Epithelial cell of prostate (primary cell): ENCODE measurements at places on chromosomes 2 and 18.

- no peak for DNase-seq
Observed at GRCh38 chr2:203574824-203575223, 39.7 kb upstream of the RAPH1 start.

- no peak for DNase-seq
Observed at GRCh38 chr2:200054681-200055468, 99.5 kb downstream of the MAIP1 start.

DNA sequence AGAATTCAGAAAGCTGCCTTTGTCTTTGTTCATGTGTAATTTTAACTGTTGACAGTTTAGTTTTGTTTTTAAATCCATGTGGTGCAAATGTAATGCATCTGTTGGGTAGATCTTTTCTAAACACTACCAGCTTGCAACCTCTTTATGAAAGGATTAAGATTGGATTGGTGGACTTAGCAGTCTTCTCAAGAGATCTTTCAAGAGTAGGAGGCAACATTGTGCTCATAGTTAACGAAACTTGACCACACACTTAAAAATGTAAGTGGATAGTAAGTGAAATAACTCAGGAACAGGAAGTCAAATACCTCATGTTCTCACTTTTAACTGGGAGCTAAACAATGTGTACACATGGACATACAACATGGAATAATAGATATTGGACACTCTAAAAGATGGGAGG is 579.0 kb downstream of the RIT2 start:
- DNase-seq = no peak

DNA sequence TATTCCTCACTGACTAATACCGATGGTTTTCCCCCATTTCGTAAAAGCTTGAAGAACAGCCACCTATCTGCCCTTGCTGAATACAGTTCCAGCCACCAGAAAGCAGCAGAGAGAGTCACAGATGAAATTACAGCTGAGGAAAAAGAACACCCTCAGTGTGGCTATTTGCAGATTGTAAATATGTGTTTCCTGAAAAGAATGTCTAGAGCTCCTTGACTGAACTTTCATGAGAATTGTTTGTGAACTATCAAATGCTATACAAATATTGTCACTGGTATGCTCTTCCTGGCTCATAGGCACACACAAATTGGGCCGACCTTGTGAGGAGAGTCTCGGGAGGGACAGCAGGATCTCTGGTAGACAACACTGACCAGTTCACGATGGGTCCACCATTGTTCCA is 58.1 kb upstream of the TTC39C start:
- DNase-seq = no peak

DNA sequence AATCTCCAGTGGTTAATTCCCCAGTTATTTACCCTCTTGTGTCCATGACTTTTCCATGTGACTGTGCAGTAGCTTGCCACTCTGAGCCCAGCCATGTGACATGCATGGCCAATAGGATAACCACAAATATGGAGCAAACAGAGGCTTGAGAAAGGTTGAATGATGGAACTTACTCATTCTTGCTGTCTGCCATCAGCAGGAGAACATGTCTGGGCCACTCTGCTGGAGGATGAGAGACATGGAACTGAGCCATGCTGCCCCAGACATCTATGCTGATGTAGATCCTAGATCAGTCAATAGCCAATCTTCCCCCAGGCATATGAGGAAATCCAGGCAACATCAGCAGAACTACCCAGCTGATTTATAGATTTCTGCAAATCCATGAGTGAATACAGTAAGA is 992.3 kb upstream of the FANCL start:
- peak; percentile 83 for DNase-seq

DNA sequence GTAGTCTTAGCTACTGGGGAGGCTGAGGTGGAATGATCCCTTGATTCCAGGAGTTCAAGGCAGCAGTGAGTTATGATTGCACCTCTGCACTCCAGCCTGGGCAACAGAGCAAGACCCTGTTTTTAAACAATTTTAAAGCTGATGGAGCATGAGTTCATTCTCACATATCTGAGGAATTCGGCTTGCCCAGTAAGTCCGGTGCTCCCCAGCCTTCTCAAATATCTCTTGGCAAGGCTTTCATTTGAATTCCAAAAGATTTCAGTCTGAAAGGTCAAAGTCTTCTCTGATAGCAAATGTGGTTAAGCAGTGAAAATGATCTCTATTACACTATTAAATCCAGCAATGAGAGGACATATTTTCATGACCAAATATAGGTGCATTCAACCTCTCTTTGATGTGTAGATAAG is 27.9 kb downstream of the PIEZO2 start:
- DNase-seq = no peak

DNA sequence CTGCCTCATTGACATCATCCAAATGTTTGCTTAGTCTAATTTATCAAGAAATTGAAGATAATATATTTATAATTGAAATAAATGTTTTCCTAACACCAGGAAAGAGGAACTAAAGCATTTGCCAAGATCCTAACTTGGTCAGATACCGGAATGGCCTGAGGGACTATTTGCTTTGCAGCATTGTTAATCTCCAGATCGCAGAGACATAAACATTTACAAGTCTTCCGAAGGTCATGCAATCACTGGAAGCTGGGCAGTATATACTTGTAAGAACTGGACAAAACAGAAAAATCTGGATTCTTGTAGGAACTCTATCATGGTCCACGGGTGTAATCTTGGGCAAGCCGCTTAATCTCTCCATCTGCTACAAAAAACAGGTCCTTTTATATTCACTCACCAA is 42.2 kb downstream of the CYBRD1 start:
- no peak for DNase-seq

GRCh38 chr2:23432531-23432930 is 47.6 kb downstream of the KLHL29 start:
- DNase-seq = no peak
